ENCODE measurements at places on chromosomes 5 and 9.
A peak's percentile ranks its signal among the peaks of the same experiment; 100 is the strongest.

GRCh38 chr5:136194576-136194975 lies 1.6 kb upstream of the SMIM32 start:
- peak; percentile 13 for DNase-seq

- DNase-seq = peak; percentile 47
Observed at GRCh38 chr5:6820851-6821479, 107.7 kb downstream of the TENT4A start.

DNA sequence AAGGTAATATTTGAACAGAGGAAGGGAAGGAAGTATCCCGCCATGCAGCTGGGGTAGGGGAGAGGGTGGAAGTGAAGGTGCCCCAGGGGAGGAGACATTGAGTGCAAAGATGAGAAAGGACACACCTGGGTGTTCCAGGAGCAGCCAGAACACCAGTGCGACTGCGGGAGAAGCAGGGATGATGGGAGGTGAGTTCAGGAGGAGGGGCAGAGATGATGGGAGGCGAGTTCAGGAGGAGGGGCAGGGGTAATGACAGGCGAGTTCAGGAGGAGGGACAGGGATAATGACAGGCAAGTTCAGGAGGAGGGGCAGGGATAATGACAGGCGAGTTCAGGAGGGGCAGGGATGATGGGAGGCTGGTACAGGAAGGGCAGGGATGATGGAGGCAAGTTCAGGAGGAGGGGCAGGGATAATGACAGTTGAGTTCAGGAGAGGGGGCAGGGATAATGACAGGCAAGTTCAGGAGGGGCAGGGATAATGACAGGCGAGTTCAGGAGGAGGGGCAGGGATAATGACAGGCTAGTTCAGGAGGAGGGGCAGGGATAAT lies 17.2 kb upstream of the SPOCK1 start:
- no peak for DNase-seq

- no peak for DNase-seq
Observed at GRCh38 chr9:131094622-131095021, 1.7 kb upstream of the AIF1L start.

- DNase-seq = no peak
Observed at GRCh38 chr9:4596165-4596922, 65.8 kb upstream of the PLPP6 start.

GRCh38 chr9:97319395-97319794 lies 11.9 kb downstream of the CCDC180 start:
- DNase-seq = no peak

DNA sequence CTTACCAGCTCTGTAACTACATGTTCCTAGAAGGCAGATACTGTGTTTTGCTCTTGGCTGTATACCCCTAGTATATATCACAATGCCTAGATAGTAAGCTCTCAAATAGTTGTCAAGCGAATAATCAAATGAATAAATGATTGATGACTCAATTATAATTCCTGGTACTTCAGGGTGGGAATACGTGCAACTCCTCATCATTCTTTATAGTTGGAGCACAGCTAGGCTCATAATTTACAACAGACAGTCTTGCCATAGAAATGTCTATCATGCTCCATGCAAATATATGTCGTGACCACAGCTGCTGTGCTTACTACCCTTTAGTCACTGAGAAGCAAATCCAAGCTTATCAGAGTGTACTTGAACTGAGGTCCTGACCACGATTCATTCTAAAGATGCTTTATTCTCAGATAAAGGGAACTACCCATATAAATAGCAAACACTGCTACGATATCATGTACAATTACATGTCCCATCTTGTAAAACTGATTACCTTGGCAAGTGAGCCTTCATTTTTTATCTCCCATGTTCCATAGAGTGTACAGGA lies 52.1 kb downstream of the STRBP start:
- DNase-seq = no peak

- peak; percentile 88 for DNase-seq
Observed at GRCh38 chr5:42994555-42995359, 45.4 kb downstream of the ANXA2R start.

- no peak for DNase-seq
Observed at GRCh38 chr5:77180167-77181081, 30.1 kb upstream of the PDE8B start.

DNA sequence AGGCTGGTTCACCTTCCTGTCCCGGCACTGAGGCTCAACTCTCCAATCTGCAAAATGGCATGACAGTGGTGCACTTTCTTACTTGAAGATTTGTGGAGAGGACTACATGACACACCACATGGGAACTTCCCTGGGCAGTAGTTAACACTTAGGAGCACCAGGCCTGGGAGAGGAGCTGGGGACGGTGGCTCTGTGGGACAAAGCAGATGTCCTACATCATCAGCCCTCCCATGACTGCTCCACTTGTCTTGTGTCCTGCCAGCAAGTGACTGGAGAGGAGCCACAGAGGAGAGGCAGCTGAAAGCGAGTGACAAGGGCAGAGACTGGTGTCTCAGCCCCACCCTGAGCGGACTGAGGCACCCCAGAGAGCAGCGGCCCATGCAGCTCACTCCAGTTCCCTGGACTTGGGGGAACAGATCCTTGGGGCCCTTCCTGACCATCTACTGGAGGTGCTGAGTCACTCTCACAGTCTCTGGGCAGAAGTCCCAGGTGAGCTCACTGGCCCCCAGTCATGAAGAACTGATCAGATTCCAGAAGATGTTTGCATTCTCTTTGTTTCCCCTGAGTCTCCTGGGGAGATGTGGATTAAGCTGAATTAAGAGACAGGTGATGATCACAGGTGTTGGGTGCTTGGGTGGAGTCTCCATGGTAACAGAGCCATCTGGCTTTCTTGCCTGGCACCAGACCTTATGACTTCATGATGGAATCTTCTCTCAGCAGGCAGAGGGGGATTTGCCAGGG lies 13.2 kb upstream of the SLC25A48 start:
- DNase-seq = no peak

- DNase-seq = no peak
Observed at GRCh38 chr9:93902051-93902779, 52.9 kb downstream of the BARX1 start.

DNA sequence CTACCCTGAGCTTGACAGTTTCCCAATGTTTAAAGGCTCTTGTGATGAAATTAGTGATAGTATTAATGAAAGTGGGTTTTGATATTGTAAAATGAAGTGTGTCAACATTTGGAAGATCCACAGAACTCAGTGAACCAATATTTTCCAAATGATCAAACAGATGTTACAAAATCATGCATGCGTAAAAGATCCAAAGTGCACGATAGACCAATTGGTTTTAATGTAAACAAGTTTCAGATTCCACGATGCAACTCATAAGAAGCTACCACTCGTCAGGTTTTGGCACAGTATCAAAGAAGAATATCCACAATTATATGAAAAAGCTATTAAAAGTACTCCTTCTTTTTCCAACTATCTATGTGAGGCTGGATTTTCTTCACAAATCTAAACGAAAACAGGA lies 82.3 kb downstream of the SLC38A9 start:
- no peak for DNase-seq

DNA sequence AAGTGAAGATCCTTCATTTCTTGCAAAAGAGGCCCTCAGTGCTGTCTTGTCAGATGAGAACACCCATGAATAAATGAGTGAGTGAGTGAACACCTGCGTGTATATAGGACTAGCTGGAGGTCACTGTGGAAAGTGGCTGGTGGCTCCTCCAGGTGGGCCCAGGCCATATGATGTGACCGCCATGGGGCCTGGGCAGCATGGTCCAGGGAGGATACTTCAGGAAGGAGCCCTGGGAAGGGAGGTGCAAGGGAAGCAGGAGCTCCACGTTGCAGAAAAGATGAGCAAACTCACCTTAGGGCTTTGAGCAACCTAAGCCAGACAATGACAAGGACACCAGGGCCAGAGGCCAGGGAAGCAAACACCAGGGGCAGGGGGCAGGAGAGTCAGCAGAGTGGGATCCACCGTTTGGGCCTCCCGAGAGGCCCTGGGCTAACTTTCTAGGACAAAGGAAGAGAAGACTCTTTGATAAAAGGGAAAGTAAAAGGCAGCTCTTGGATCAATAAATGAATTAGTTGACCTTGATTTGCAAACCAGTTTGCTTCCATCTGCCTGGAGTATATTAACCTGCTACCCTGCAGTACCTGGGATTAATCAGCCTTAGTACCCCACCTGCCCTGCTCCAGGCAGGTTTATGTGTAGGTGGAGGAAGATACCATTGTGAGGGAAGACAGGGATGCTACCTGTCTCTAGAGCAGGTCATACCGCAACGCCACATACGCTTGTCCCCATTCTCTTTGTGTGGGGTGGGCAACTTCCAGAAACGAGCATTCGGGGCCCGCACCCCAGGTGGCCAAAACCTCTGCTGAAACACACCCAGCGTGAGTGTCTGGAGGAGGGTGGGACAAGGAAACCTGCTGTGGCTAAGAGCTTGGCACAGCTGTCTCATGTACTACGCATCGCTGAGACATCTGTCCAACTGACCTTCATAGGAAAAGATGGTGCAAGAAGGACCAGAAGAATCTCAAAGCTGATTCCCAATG lies 51.4 kb upstream of the OLFM1 start:
- DNase-seq = no peak

GRCh38 chr5:143606043-143606752 lies 202.7 kb upstream of the NR3C1 start:
- no peak for DNase-seq

DNA sequence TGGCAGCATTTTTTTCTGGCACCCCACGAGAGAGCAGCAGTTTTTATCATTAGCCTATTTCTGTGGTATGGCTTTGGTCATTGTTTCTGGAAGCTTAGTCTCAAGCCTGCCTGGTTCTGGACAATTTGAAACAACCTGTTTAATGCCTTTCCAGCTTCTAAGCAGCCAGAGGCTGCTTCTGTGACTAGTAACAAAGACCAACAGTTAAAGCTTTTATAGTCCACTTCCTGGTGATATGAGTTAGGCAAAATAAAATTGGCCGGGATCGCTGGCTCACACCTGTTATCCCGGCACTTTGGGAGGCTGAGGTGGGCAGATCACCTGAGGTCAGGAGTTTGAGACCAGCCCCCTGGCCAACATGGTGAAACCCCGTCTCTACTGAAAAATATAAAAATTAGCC lies 24.0 kb downstream of the LYRM7 start:
- DNase-seq = no peak

DNA sequence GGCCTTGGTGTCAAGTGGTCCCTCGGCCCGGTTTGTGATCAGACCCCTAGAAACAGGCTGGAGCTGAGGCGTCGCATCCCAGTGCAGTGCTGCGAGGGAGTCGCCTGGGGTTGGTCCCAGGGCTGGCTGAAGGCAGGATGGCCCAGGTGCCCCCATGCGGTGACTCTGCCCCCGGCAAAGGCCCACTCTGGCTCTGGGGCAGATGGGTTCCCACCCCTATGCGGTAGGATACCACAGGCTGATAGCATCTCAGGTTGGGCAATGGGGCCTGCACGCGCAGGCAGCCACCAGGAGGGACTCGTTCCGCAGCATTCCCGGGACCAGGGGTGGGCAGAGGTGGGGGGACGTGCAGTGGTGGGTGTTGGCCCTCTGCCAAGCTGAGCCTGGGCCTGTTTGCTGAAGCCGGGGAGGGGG lies 86.0 kb downstream of the RXRA start:
- DNase-seq = no peak

DNA sequence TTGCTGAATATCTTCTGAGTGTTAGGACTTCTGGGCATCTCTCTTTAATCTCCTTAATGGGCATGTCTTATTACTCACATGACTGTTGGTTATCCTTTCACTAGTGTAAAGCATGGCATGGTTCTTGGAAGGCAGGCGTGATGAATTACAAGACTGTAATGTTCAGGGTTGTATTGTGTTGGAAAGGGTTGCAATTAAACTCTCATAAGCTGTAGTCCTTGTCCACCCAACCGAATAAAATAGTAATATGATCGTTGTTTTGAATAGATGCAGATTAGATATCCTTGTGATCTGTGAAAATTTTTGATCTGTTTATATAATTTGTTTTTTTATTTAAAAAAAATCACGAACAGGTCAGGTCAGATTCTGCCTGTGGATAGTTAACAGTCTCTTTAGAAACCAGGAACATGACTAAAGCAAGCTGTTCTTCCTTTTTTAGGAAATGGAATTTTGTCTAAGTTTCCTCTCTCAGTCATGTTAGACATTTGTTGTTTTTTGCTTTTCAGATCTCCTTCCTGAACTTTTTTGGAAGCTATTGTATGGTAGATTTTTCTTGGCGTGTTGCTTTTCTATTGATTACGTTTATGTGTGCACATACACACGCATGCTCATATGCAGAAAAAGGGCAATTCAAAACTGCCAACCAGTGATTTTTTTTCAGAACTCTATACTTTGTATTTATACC lies 121.8 kb downstream of the ARHGEF28 start:
- DNase-seq = no peak

GRCh38 chr9:107219486-107220077 lies 63.5 kb upstream of the RAD23B start:
- no peak for DNase-seq

- DNase-seq = no peak
Observed at GRCh38 chr5:124524552-124525232, 221.7 kb downstream of the ZNF608 start.

DNA sequence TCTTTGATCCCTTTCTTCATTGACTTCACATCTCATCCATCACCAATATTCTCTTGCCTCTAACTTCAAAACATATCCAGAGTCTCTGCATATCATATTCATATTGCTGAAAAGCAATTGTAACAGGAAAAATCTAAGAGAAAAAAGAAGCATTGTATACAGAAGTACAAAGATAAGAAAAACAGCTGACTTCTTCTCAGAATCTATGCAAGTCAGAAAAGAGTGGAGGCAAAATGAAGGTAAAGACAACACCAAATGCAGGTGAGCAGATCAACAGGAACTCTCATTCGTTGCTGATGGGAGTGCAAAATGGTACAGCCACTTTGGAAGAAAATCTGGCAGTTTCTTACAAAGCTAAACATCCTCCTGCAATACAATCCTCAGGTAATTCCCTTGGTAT lies 155.6 kb downstream of the PHF2 start:
- no peak for DNase-seq

DNA sequence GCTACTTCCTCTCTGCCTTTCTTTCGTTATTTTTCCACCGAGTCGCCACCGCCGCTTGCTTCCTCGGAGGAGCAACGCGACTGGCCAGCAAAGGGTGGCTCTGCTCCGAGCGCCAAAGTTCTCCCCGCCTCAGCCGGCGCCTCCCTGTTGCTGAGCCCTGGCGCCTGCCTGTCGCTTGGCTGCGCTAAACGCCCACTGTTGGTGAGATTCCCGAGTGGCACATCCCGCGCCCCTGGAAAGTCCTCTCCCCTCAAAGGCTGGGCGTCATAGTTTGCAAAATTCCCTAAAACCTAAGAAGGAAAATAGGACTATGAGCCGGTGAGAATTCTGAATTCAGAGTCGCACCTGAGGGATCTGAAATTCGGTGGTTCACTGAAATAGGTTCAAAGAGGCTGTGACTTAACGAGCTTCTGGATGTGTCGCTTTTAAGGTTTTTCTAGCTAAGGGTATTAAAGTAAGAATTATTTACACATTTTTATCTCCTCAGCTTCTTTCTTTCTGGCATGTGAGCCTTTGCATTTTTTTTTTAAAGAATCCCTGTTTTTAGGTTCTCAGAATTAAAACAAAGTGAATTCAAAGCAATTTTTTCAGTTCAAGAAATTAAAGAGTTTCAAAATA lies at the start of gene GRIN3A:
TSS of gene GRIN3A (minus strand) at position 82 of the 618 bp plus-strand sequence. CDS start 668 bp downstream, outside the sequence.
- no peak for DNase-seq

DNA sequence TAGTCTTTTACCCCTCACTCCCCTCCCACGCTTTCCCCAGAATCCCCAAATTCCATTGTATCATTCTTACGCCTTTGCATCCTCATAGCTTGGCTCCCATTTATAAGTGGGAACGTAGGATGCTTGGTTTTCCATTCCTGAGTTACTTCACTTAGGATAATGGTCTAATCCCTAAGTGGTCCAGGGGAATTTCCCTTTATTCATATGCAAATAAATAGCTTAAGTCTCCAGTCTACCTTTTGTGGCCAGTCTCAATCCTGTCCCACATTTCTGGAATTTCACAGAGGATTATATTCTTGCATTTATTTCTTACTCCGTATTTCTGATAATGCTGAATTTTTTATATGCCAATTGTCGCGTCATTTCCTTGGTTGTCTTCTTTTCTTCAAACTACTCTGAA lies 245.6 kb upstream of the DAB2 start:
- DNase-seq = no peak
